ENCODE measurements at places on chromosomes 1 and 21. TPM values are rescaled to one million over a fixed set of nuclear protein-coding genes. Genes with fewer than 3 reads are reported as not detected.

Gene ZFP69B
- total RNA-seq: 5.3 TPM

Gene OLFML2B
- total RNA-seq: 0.14 TPM

Gene CFH
- 1.5 TPM for total RNA-seq

Gene PGBD5
- not detected for total RNA-seq

Gene NGF
- total RNA-seq: not detected

Gene MEGF6
- total RNA-seq: 2.6 TPM

Gene DAB1
- 0.11 TPM for total RNA-seq

Gene PLA2G2D
- total RNA-seq: not detected

Gene PIK3C2B
- total RNA-seq: 38.2 TPM

Gene CHIA
- not detected for total RNA-seq

Gene ANGPTL3
- total RNA-seq: not detected

Gene B4GALT3
- total RNA-seq: 51.8 TPM

Gene HES3
- total RNA-seq: not detected

Gene TMPRSS15
- not detected for total RNA-seq

Gene SLC25A24
- 15.4 TPM for total RNA-seq

Gene C8A
- total RNA-seq: not detected

Gene DNM3
- total RNA-seq: 1.4 TPM

Gene IL10
- total RNA-seq: 1.6 TPM

Gene SLC25A34
- total RNA-seq: 0.82 TPM

Gene GBP7
- not detected for total RNA-seq

Gene FCER1G
- 0.98 TPM for total RNA-seq

Gene RGSL1
- total RNA-seq: not detected
